ENCODE measurements at places on chromosomes 5 and 9.

- no peak for DNase-seq
These were observed 22.2 kb downstream of the PIK3R1 start for GRCh38 chr5:68237715-68238114.

GRCh38 chr5:160957312-160957861 is 105.4 kb upstream of the ATP10B start:
- DNase-seq = no peak

DNA sequence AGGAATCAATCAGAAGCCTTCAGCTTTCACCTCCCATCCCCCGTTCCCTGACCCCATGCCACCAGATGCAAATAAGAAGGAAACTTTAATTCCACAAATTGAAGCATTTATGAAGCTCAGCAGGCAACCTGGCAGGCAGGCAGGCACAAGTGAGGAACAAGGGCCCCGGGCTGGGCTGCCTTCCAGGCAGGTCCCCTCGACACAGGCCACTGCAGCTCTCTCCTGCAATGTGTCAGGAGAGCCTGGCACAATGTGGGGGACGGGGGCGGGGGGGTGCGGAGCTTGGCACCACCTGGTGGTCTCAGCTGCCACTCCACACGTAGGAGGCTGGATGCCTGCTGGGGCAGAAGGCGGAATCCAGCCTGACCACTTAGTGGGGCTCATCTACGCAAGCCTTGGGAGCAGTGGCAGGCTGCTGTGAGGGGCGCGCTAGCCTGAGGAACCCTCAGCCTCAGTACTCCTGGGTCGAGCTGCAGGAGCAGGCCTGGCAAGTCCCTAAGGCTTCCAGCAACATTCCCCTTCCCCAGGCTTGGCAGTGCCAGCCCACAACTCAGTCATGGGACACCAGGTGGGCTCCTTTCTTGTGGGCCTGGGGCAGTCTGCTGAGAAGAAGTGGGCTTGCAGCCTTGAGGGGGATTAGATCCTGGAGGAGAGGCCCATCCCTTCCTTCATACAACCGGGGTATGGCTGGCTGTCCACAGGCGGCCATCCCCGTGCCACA is 50.2 kb upstream of the KCNMB1 start:
- no peak for DNase-seq

DNA sequence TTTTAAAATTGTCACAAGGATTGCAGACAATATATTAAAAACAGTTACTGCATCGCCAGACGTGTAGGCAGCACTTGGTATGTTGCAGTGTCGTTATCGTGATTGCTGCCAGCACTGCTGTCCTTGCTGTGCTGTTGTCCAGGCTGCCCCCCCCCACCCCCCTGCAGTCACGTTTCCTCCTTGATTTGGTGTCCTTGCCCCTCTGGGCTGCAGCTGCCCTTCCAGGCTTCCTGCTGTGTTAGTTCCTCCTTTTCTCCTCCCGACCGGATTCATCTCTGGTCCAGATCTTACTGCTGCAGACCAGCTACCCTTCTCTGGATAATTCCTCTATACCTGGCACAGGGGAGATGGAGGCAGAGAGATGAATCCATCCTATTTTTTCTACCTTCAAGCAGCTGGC is 298.9 kb downstream of the TRIM32 start:
- DNase-seq = no peak

GRCh38 chr5:107395632-107396350 is 274.9 kb downstream of the EFNA5 start:
- no peak for DNase-seq
